ENCODE measurements at places on chromosomes 3 and 15.

DNA sequence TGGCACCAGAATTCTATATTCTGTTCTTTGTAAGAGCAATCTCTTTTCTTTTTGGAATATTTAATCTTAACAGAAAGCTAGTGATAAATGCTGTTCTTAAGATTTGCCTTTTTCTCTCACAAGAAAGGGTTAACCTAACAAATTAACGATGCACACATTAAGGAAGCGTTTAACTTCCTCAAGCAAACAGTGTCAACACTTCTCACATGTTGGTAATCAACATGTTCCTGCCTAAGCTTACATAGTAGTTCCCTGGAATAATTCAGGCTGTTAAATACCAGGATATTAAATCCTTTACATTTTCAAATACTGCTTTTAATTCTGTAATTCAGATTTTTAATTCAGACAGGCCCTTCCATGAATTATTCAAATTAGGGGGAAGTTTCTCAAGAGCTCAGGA lies 67.4 kb upstream of the RPL35A start:
- DNase-seq: no peak

GRCh38 chr3:454986-455385 lies 258.4 kb downstream of the CHL1 start:
- no peak for DNase-seq

DNA sequence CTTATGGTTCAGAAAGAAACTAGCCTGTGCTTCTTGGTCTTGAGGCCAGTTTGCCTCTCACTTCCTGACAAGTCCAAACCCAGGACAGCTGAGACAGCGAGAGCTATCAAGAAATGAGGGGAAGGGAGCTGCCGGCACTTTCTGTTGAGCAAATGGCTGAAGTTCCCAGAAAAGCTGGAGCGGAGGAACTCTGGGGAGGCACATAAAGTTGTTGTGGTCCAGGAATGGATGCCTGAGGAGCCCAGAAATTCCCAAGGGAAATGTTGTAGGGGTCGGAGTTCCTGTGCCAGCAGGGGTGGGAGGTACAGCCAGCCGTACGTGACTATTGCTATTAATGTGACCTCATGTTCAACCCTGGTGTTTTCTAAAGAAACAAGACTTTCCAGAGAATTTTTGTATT lies 98.8 kb upstream of the TNFAIP8L3 start:
- no peak for DNase-seq

GRCh38 chr15:98551936-98552562 lies 96.3 kb upstream of the IGF1R start:
- DNase-seq: no peak

All from adipocyte (in vitro differentiated cells).